A172 (cell line): ENCODE measurements at places on chromosomes 16 and 17. TPM values are rescaled to one million over a fixed set of nuclear protein-coding genes. Genes with fewer than 3 reads are reported as not detected.

GRCh38 chr17:81391293-81391935 lies 3.8 kb upstream of the BAHCC1 start:
- no peak for DNase-seq

- no peak for DNase-seq
These were observed 2.2 kb downstream of the LDHD start for GRCh38 chr16:75114179-75114945.

GRCh38 chr16:4991754-4992153 lies 33.6 kb downstream of the SEC14L5 start:
- no peak for DNase-seq

The ZPBP2 gene
- not detected in 2 replicates for total RNA-seq

The KRT12 gene
- total RNA-seq, result not detected in 2 replicates

The PRSS8 gene
- 2.9 and 4.2 TPM in 2 replicates for total RNA-seq
